Activated T-helper 1 cell treated with Interleukin-2 at 50 U/mL for 16 hours (primary cell): ENCODE measurements at places on chromosomes 4 and X.

DNA sequence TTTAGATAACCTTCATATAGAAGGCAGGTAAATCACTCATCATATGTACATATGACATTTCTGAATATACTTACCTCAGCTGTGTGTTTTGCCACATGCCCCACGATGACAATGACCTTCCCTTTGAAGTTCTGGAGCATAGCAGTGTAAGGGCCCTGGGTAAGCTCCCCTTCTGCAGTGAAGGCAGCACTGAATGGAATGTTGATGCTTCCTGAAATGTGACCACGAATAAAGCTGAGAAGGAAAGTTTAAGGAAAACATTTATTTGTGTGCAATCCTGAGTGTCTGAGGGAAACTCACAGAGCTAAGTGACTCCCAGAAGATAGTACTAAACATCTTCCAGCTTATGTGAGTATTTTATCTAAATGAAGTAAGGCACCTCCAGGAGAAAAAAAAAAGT lies 200.1 kb downstream of the NPNT start:
- no peak for DNase-seq

- DNase-seq, result no peak
These were observed 623.5 kb upstream of the NR3C2 start for GRCh38 chr4:149065753-149066152.

- no peak for DNase-seq
These were observed 79.2 kb upstream of the GPM6A start for GRCh38 chr4:175891231-175891630.

- no peak for DNase-seq
These were observed 79.7 kb downstream of the GATB start for GRCh38 chr4:151681085-151681484.

GRCh38 chr4:1043651-1044468 lies 32.4 kb downstream of the FGFRL1 start:
- no peak for DNase-seq

DNA sequence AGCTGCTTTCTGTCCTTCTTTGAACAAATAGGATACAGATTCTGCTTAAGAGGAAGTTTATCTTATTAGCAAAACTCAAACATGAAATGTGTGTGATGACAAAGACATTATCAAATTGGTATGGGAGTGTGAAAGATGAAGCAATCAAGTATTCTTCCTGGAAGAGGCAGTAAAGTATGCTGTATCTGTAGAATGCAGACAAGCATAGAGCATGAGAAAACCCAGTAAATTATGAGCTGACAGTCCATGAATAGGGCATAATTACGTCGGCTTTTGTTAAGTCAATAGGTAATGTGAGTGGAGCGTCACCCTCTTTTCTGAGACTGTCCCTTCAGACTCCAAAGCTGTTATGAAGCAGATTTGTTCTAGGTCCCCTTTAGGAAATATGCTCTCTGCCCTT lies 458.6 kb upstream of the NWD2 start:
- no peak for DNase-seq

GRCh38 chrX:18755651-18756050 lies 48.2 kb downstream of the PPEF1 start:
- DNase-seq, result no peak

DNA sequence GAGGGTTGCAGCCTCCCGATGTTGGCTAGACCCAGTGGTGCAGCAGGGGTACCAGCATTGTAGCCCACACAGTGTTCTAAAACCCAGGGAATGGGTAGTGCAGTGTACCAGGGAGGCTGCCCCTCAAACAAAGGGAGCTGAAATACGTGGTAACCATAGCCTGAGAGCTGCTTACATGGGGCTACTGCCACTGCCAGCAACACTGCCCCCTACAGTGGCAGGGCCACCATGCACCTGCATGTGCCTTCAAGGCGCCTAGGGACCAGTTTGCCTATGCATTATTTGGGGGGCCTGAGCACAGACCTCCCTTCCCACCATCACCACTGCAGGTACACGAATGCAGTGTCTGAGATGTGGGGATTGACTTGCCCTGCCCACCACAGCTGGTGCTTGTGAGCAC lies 21.0 kb upstream of the BMP15 start:
- no peak for DNase-seq

GRCh38 chr4:21203416-21203815 lies 503.2 kb downstream of the PACRGL start:
- no peak for DNase-seq

GRCh38 chr4:180636696-180637404 lies 1606.4 kb upstream of the TENM3 start:
- DNase-seq, result no peak

GRCh38 chrX:19912-20571 lies 261.1 kb upstream of the PLCXD1 start:
- no peak for DNase-seq

GRCh38 chr4:75769036-75769435 lies 44.7 kb downstream of the USO1 start:
- DNase-seq, result no peak

- no peak for DNase-seq
These were observed 4.4 kb upstream of the METTL14 start for GRCh38 chr4:118680808-118681207.

GRCh38 chr4:4386296-4386735 lies 586 bp upstream of the NSG1 start:
- no peak for DNase-seq

DNA sequence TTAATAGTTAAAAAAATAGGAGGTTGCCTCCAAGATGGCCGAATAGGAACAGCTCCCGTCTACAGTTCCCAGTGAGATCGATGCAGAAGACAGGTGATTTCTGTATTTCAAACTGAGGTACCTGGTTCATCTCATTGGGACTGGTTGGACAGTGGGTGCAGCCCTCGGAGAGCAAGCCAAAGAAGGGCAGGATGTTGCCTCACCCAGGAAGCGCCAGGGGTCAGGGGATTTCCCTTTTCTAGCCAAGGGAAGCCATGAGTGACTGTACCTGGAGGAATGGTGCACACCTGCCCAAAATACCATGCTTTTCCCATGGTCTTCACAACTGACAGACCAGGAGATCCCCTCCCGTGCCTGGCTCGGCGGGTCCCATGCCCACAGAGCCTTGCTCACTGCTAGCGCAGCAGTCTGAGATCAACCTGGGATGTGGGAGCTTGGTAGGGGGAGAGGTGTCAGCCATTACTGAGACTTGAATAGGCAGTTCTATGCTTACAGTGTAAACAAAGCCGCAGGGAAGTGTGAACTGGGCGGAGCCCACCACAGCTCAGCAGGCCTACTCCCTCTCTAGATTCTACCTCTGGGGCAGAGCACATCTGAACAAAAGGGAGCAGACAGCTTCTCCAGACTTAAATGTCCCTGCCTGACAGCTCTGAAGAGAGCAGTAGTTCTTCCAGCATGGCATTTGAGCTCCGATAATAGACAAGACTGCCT lies 47.5 kb downstream of the PPA2 start:
- no peak for DNase-seq

DNA sequence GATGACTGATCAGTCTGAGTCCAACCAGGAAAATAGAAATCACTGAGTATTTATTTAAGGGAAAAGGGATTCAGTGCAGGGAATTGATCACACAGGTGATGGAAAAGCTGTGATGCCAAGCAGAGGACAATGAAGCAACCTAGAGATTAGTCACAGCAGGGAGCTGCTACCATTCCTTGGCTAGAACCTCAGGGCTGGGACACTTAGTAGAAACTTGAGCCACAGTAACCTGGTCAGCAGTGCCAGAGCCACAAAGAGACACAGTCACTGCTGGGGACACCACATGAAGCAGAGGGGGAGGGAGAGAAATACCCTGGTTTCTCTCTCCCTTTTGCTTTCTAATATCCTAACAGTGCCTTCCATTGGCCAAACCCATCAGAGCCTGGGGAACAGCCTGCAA lies 38.7 kb downstream of the RTL9 start:
- DNase-seq, result no peak

DNA sequence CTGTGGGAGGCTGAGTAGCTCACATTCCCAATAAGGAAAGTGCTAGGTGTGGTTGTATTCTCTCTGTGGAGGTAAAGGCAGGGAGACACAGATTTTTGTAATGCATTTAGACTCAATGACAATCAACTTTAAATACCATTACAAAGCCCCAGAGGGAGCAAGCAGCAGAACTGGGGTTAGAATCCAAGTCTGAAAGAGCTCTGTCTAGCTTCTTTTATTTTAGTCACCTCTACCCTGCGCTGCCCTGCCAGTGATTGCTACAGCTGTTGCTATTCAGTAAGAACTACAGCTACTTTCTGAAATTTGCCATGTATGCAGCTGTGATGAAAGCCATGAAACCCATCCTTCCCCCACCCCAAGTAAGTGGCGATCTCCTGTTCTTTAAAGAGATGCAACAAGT lies 22.5 kb downstream of the SLC39A8 start:
- no peak for DNase-seq
